ENCODE measurements at places on chromosomes 6 and 20. TPM values are rescaled to one million over a fixed set of nuclear protein-coding genes. Genes with fewer than 3 reads are reported as not detected.

DNA sequence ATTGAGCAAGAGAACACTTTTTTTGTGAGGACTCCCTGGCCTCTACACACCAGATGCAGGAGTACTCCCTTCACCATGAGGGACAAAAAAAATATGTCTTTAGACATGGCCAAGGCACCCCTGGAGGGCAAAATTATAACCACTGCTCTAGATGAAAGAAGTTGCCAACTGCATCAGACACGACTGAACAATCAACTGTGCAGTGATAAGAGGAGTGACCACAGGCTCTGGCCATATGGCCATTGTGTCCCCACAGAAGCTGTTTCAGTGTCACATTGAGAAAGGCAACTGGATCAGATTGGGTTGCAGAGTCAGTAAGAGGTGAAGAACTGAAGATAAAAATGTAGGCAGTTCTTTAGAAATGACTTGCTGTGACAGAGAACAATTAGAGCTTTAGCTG is 85.7 kb downstream of the C6orf118 start:
- no peak for DNase-seq

- no peak for DNase-seq
Observed at GRCh38 chr6:77470983-77471382, 7.7 kb upstream of the HTR1B start.

Gene CHRNA4
- polyA plus RNA-seq, result 8.6 TPM

Gene SGK2
- polyA plus RNA-seq, result 38.4 TPM

DNA sequence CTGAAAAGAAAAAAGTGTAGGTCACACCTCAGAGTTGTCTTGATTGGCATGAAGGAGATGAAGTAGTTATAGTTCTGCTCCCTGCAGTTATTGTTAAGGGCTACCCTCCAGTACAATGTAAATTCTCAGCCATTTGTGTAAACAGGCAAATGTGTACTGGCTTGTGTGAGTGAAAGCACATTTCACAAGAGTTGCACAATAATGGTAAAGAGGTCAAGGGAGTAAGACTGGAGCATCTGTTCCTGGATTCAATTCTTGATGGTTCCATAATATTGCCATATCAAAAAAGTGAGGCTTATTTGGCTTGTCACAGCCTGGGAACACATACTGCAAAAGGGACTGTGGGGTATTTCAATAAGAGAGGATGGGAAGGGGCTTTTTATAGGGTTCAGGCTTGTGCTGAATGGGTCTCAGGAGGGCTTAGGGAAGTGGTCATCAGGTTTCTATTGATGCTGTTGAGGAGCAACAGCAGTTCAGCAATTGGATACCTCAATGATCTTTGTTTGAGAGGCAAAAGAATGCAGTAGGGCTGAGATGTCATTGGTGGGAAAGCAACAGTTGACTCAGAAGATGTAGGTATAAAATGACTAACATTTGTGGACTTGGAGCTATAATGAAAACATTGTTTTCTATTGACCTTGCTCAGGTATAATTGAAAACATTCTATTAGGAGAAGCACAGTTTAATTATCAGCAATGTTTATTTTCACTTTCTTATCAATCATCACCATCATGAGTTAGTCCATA is 402.6 kb downstream of the BCKDHB start:
- DNase-seq, result no peak

Gene ACOT13
- polyA plus RNA-seq, result 33.6 TPM

Gene TBX18
- 9.1 TPM for polyA plus RNA-seq

GRCh38 chr6:90375681-90376439 is 79.2 kb upstream of the BACH2 start:
- peak; percentile 65 for DNase-seq

Gene ENPP1
- polyA plus RNA-seq, result 21.5 TPM

DNA sequence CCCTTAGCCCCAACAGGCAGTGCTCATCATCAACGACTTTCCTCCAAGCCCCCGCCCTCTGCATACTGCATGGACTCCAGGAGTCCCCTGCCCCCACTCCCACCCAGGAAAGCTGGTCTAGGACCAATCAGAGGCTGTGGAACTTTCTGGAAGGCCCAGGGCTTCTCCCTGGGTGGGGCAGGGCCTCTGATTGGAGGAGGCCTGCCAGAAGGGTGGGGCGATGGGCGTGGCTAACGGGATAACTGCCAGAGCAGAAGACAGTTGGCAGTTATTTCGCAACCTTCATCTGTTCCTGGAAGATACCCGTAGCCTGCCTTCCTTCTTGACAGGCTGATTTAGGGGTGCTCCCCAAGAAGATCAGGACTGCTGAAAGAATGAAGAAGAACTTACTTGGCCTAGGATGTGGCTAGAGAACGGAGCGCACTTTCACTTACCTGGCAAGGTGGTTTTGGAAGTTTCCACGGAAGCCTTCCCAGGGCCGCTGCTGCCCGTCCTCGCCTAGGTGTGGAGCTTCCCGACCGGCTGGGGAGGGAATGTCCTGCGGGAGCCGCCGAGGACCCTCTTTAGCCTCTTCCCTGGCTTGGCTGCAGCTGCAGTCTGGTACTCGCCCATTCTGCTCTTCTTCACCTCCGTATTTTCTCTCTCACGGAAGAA is 209.0 kb downstream of the LRFN2 start:
- no peak for DNase-seq

- no peak for DNase-seq
Observed at GRCh38 chr20:20024942-20025341, 7.8 kb downstream of the NAA20 start.

DNA sequence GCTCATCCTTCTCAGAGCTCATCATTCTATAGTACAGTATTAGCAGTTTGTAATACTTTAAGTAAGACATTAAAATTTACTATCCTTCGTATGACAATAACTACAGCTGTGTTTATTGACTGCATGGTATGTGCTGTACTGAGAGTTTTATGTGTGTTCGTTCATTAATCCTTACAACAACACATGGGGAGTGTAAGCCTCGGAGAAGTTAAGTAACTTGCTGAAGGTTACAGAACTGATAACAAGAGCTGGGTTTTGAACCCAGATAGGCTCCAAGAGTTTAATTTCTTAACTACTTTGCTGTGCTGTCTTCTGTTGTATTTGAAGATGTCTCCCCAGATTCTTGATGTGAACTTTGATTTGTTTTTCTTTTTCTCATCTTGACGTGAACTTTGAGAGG is 23.7 kb downstream of the BRPF3 start:
- no peak for DNase-seq

DNA sequence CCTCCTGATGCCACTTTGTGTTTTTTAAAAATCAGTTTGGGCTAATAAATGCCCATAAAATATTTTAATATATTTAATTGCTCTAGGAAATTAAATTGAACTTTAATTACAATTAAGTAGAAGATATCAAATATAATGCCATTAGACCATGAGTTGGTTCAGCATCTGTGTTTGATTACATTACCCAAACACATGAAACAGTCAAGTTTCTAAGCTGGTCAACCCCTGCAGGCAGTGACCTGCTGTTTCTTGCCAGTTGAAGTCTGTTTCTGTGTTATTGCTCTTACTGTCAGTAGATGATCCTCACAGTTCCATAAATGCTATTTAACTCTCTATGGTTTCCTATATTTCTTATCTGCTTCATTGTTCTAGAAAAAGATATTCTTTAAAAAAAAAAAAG is 9.7 kb upstream of the TENT5A start:
- DNase-seq, result no peak
